ENCODE measurements at places on chromosomes 12 and 14. TPM values are rescaled to one million over a fixed set of nuclear protein-coding genes. Genes with fewer than 3 reads are reported as not detected.

Gene FGF6
- not detected for total RNA-seq

Gene KERA
- total RNA-seq, result 10.0 TPM

- DNase-seq, result no peak
Measured at GRCh38 chr12:102016472-102016871, 45.3 kb downstream of the WASHC3 start.

DNA sequence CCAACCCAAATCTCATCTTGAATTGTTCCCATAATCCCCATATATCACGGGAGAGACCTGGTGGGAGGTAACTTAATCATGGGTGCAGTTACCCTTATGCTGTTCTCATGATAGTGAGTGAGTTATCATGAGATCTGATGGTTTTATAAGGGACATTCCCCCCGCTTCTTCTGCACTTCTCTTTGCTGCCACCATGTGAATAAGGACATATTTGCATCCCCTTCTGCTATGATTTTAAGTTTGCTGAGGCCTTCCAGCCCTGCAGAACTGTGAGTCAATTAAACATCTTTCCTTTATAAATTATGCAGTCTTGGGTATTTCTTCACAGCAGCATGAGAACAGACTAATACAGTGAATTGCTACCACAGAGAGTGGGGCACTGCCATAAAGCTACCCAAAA lies 179.1 kb downstream of the LRIG3 start:
- no peak for DNase-seq

GRCh38 chr14:92316937-92317336 lies 6.0 kb upstream of the SLC24A4 start:
- DNase-seq, result no peak

DNA sequence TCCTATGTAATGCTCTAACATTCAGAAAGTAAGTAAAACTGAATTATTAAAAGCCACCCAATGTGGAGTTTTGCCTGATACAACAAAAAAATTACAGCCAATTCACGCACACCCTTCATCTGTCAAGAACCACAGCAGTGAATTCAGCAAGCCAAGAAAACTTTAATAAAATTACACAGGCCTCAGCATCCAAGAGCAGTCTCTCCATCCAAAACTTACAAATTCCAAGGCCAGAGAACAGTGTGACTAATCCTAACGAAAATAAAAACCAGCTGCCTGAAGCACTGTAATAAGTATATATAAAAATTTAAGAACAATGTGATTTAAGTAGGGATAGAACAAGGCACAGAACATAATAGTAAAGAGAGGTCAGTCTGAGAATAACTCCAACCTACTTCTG lies 54.2 kb downstream of the SIX6 start:
- DNase-seq, result no peak

DNA sequence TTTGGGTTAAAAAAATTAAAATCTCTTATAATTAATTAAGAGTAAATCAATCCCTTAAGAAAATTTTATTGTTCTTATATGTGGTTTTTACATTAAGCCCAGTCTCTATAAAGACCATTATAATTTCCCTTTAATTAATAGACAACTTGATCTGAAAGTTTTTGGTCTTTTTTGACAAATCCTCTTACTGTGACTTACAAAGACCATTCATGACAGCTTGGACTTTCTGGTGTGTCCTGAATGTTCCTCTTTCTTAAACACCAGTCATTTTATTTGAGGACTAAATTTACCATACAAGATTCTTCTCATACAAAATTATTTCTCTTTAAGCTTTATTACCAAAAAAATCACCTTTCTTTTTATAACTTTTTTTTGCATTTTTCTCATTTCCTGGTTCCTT lies 368.3 kb downstream of the ADGRD1 start:
- DNase-seq, result no peak

- DNase-seq, result peak; percentile 6
Measured at GRCh38 chr12:15116086-15116485, 105.1 kb downstream of the RERG start.

Data from cerebellum (tissue), 4 donors.